ENCODE measurements at places on chromosomes 4 and X.

GRCh38 chr4:47674144-47674543 lies 163.7 kb downstream of the CORIN start:
- DNase-seq = no peak

DNA sequence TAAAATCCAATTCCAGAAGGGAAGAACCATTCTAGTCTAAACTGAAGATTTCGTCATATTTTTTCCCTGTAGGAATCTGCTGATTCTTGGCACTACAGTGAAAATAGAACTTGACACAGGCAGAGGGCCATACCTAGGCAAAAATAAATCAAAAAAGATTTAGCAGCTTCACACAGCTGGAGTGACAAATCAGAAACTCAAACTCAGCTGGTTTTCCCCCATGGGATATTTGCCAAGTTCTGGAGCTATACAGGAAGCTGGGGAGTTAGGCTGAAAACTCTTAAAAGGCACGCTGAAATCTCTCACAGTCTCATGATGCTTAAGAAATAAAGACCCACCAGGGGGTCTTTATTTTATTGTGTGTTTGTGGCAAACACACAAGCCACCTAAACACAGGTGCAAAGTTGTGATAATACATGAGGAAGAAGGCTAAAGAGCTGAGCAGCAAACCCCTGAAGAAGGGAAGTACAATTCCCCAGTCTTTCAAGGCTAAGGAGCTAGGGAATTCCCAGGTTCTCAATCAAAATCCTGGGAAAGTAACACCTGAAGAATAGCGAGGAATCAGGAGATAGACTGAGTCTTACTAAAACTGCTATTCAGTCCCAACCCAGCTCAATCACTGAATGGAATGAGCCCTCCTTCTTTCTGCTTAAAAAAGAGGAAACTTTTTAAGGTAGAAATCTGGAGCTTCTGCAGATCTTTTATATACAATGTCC lies 32.1 kb upstream of the BEND2 start:
- no peak for DNase-seq

- DNase-seq = no peak
Measured at GRCh38 chr4:106258145-106259045, 57.6 kb downstream of the TBCK start.

DNA sequence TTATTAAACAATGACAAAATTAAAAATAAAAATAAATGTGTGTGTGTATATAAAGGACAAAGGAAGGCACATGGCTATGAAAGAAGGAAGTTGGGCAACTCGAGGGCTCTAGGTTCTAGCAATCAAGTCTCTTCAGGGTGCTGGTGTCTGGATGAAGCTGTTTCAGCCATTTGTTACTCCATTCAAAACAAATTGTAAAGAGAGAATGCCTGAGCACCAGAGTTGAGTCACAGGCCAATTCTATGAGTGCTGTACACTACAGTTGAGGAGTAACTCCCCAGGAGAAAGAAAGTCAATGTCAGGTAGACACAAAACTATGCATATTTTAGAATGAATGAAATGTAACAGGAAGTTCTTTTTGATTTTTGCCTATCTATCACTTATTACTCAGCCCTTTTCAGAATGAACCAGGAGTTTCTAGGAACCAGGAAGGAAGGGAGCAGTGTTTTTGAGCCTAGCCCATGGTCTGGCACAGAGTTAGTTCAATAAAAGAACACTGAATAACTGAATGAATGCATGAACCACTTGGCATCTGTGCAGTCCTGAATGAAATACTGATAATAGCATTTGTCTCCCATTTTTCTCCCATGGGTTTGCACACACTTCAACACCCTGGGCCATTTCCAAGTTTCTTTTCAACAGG lies 151.7 kb upstream of the CPEB2 start:
- no peak for DNase-seq

- no peak for DNase-seq
Measured at GRCh38 chrX:1384658-1385252, 7.2 kb downstream of the SLC25A6 start.

- DNase-seq = no peak
Measured at GRCh38 chrX:68681443-68681941, 34.0 kb downstream of the STARD8 start.

- no peak for DNase-seq
Measured at GRCh38 chr4:144715230-144715629, 69.3 kb downstream of the HHIP start.
